ENCODE measurements at places on chromosomes 7 and 10. TPM values are rescaled to one million over a fixed set of nuclear protein-coding genes. Genes with fewer than 3 reads are reported as not detected.

- no peak for DNase-seq
Measured at GRCh38 chr7:30727061-30727945, 24.6 kb upstream of the INMT start.

DNA sequence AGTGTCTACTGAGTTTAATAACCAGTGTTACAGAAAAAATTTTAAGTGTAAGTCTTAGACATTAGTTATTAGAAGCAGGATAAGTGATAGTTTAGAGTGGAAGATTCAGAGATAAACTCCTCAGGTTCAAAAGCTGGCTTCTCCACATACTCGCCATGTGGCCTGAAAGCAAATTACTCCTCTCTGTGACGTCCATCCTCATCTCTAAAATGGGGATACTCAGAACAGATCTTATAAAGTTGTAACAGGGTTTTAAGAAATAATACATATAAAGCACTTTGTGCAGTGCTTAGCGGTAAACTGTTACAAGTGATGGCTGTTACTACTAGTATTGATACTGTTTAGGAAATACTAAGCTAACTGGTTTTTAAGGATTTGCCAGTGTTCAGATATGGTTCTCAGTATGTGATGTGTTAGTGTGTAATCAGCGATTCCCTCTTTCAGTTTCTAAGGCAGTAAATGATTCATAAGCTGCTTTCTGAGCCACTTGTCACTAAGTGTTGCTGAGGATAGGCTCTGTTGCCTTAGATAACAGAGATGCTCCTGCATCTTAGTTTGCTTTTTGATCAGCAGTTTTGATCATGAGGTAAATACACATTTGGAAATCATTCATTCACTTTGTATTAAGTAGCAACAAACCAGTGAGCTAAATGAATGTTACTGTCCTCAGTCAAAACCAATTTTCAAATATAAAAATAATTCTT is 58.7 kb downstream of the CYP51A1 start:
- no peak for DNase-seq

MRLN gene
- total RNA-seq, result not detected

GRCh38 chr10:72258617-72259016 is 15.1 kb upstream of the DDIT4 start:
- no peak for DNase-seq

- peak; percentile 72 for DNase-seq
Measured at GRCh38 chr7:104848138-104848990, 165.6 kb upstream of the KMT2E start.

UPP1 gene
- total RNA-seq, result 24.3 TPM

DNA sequence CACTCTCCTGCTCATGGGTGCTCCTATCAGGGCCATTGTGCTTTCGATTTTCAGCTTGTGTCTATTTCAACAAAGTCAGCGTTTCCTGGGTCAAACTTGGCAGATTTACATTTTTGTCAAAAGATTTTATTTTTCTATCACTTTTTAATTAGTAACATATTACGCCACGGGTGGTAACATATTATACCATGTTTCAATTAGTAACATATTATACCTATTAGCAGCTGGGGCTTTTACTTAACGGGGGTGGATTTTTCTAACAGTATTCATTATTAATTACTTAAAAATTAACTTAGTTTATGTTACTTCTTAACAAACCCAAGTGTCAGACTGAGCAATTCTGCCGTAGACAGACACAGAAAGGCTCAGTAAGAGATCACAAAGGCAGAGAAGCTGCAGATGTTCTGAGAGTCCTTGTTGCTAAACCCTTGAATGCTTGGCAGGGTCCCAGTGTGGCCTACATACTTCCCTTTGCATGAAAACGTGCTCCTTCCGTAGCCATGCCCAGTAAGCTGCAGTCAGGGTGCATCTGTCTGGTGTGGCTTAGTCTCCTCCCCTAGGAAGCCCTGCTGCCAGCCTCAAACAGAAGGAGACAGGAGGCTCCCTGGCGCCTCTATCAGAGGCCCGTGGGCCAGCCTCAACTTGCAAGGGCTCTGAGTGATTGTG is 263.1 kb upstream of the CXCL12 start:
- DNase-seq, result no peak

GRCh38 chr10:2296179-2296891 is 559.0 kb upstream of the ADARB2 start:
- DNase-seq, result no peak

- no peak for DNase-seq
Measured at GRCh38 chr7:9978106-9979064, 995.3 kb upstream of the PHF14 start.

GRCh38 chr7:5708271-5708670 is 73.2 kb downstream of the RNF216 start:
- no peak for DNase-seq

DNA sequence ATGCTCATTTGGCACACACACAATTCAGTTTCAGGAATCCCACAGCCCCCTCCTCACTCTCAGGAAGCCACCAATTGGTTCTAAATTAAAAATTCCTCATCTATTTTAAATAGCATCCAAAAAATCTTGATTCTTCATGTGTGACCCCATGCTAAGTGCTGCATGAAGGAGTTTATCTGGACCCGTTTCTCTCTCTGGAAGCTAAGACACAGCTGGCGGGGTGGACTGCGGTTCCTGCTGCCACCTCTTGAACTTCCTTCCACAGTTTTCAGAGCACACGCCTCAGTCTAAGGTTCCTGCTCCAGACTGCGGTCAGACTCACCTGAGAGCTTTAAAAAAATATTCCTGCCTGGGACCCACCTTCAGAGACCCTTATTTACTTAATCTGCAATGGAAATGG is 34.5 kb downstream of the LYZL1 start:
- DNase-seq, result no peak

DNA sequence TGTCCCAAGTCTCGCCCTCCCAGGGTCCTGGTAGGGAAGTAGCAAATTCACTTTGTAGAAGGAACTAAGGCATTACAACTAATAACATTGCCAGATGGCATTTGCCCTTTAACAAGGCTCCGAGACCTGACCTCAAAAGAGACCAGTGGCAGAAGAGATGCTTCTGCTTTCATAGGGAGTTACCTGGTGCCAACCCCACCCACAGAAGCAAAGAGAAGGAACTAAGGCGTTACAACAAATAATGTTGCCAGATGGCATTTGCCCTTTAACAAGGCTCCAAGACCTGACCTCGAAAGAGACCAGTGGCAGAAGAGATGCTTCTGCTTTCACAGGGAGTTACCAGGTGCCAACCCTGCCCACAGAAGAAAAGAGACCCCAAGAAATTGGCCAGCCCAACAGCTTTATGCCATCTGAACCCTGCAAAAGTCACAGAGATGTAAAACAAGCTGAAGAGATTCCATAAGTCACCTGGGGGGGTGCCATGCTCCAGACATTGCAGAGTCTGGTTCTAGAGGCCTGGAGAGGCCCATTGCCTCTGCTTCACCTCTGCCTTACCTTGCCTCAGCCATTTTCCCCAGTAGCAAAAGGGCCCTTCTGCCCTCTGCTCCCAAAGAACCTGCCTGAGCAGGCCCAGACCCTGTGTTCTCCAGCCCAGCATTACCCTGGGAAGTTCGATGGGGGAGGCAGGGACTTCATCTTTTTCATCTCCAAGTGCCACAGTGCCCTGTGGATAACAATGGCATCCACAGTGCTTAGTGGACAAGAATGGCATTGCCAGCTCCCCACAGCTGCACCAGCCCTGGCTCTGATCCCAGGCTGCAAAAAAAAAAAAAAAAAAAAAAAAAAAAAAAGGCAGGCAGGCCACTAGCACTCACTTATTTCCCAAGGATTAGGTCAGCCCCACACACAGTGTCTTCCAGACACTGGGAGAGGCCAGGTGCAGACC is 179.5 kb upstream of the PLXNA4 start:
- no peak for DNase-seq

LSM8 gene
- total RNA-seq, result 36.9 TPM

DNA sequence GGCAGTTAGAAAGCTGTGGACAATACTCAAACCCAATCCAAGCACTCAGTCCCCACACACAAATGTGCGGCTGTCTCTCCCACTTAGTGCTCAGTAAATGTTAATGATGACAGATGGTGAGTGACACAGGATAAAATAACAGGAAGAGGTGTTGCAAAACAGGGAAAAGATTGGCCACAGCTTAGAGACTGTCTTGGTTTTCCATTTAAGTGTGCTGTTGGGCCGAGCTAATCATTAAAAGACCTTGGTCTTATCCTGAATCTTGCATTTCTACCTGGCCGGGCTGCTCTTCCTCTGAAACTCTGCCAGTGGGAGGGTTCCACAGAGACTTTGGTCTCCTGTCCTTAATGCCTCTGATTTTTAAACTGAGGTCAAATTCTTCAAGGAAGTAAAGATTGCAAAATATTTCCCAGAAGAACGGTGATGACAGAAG is 113.1 kb upstream of the RNF32 start:
- DNase-seq, result no peak

GRCh38 chr10:29823553-29824080 is 188.8 kb upstream of the SVIL start:
- no peak for DNase-seq

KCNH2 gene
- 3.2 TPM for total RNA-seq

DNA sequence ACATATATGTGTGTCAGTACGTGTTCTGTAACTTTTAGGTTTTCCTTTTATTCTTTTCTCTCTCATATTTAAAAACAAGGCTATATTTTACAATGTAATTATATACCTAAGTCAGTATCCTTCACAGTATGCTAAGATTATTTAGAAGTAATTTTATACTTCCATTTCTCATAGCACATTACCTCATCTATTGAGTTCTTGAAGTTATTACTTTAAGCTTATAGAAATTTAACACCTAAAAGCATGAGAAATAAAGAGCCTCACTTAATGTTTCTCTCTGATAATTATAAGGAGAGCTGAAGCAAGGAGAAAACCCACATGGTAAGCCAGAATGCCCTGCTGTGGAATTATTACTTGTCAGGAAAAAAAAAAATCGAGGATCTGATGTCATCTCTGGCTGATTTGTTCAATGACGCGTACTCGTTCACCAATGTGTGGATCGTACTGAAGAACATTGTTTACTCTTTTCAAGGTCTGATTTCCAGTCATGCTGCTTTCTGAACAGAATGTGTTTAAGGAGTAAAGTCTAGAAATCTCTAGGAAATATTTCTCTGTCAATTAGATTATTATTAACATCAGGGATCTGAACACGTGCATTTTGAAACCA is 21.9 kb downstream of the CACNB2 start:
- no peak for DNase-seq

- DNase-seq, result no peak
Measured at GRCh38 chr7:35465791-35466336, 212.0 kb upstream of the TBX20 start.

GRCh38 chr7:7745966-7746365 is 27.6 kb upstream of the RPA3 start:
- no peak for DNase-seq

ZNF25 gene
- total RNA-seq, result 21.0 TPM

GRCh38 chr10:94879214-94879613 is 59.2 kb upstream of the CYP2C9 start:
- no peak for DNase-seq
